ENCODE measurements at places on chromosomes 7 and 10.

GRCh38 chr10:8614054-8614565, 559.6 kb downstream of the GATA3 start:
- DNase-seq, result no peak

DNA sequence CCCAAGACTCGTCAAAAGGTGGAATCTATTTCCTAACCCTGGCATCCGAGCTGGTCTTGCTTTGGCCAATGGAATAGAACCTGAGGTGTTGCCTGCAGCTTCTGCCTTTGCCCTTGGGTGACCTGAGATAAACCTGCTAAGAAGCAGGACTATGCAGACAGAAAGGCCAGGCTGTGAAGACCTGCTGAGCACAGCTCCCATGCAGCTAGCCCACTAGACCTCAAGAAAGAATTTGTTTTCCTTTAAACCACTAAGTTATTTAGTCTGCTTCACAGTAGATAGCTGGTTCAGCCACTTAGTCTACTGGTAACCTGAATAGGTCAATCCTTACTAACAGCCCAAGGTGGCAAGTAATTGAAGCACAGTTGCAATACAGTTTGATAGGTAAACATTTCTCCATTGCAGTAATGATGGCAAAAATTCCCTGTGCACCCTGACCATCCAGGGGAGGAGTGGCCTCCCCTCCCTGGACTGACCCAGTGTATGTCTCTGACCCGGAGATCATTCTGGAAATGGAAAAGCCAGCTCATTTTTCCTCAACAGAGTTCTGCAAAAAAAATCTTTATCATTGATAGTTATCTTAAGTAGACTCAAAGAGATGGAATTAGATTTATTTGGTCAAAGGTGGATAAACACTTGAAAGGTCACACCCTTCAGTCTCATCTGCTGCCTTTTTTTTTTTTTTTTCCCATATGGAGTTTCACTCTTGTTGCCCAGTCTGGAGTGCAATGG, 20.0 kb downstream of the TNS3 start:
- DNase-seq, result no peak

GRCh38 chr10:118256209-118256608, 85.9 kb downstream of the FAM204A start:
- DNase-seq, result no peak

DNA sequence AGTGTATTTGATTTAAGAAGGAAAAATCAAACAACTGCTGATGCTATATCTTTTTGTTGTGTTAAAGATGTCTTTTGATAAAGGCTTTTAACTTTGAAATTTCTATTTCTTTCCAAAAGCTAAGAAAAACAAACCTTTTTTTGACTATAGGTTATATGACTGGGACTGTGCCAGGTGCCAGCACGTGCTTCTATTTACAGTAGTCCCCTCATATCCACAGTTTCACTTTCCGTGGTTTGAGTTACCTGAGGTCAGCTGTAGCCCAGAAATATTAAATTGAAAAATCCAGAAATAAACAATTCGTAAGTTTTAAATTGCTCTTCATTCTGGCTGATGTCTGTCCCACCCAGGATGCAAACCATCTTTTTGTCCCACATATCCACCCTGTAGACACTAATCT, 104.3 kb downstream of the BBS9 start:
- DNase-seq, result no peak

GRCh38 chr10:74084955-74085354, 65.7 kb downstream of the AP3M1 start:
- DNase-seq, result peak; percentile 69

DNA sequence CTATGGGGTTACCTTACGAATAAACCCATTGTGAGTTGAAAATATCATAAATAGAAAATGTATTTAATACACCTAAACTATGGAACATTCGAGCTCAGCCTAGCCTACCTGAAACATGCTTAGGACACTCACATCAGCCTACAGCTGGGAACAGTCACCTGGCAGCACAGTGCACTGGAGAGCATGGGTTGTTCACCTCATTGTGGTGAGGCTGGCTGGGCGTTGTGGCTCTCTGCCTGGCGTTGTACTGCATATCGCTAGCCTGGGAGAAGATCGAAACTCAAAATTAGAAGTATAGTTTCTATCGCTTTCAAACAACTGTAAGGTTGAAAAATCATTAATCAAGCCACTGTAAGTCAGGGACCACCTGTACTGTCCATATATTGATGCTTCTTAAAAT, 17.3 kb upstream of the HBP1 start:
- DNase-seq, result no peak

GRCh38 chr7:133348250-133348649, 95.4 kb downstream of the EXOC4 start:
- no peak for DNase-seq

- no peak for DNase-seq
Measured at GRCh38 chr7:65397730-65398142, 24.1 kb downstream of the ZNF92 start.

- DNase-seq, result no peak
Measured at GRCh38 chr10:102770792-102771191, 27.0 kb downstream of the WBP1L start.

DNA sequence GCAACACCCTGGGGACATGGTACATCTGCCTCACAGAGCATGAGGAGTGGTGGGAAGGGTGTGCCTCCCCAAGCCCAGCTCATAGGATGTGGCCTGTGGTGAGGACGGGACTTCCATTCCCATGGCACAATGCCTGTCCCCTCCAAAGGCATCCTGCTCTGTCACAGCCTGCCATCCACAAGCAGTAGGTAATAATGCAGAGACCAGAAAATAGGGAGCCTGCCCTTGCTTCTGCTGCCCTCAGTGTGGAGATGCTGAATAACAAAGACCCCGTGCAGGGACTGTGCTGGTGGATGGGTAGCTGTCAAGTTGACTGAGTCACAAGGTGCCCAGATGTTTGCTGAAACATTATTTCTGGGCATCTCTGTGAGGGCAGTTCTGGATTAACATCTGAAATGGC, 199.9 kb upstream of the GRB10 start:
- DNase-seq, result no peak

- DNase-seq, result no peak
Measured at GRCh38 chr7:84829719-84830118, 357.1 kb downstream of the SEMA3D start.

- DNase-seq, result peak; percentile 72
Measured at GRCh38 chr7:33040803-33041516, 21.6 kb downstream of the NT5C3A start.

- no peak for DNase-seq
Measured at GRCh38 chr7:121945480-121946236, 72.7 kb downstream of the PTPRZ1 start.

DNA sequence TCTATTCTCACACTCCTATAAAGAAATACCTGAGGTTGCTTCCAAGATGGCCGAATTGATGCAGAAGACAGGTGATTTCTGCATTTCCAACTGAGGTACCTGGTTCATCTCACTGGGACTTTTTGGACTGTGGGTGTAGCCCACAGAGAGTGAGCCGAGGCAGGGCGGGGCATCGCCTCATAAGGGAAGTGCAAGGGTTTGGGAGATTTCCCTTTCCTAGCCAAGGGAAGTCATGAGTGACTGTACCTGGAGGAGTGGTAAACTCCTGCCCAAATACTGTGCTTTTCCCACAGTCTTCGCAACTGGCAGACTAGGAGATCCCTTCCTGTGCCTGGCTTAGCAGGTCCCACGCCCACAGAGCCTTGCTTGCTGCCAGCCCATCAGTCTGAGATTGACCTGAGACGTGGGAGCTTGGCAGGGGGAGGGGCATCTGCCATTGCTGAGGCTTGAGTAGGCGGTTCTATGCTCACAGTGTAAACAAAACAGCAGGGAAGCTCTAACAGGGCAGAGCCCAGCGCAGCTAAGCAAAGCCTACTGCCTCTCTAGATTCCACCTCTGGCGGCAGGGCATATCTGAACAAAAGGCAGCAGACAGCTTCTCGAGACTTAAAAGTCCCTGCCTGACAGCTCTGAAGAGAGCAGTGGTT, 152.2 kb downstream of the ARL4A start:
- no peak for DNase-seq

DNA sequence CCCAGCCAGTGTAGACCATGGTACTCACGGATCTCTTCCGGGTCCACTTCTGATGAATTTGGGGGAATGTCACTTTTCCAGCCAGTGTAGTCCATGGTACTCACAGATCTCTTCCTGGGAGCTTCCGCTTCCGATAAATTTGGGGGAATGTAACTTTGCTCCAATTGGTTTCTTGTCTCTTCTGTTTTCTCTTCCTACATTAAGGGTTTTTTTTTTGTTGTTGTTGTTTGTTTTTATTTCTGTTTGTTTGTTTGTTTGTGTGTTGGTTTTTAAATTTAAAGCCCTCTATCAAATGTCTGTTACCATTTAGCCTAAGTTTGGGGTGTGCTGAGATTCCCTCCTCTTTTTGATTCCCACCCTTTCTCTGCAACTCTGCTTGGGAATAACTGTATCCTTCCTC, 475.8 kb upstream of the FZD8 start:
- DNase-seq, result no peak

DNA sequence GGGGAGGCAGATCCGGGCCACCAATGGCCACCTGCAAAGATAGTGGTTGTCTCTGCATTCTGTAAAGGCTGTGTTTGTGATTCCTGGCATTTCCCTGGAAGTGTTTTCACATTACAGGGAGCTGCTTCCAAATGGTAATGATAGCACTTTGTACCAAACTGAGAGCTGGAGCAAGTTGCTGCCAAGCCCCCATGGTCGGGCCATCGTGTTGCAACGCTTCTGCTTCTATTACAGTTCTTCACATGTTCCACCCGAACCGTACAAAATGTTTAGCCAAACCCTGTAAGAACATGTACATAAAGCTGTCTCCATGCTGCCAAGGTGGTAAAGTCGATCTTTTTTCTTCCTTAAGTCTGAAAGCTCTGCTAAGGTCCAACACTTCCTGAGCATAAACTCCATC, 397.7 kb upstream of the NFE2L3 start:
- DNase-seq, result no peak

- DNase-seq, result no peak
Measured at GRCh38 chr7:134522601-134523000, 4.8 kb upstream of the AKR1B10 start.

- DNase-seq, result no peak
Measured at GRCh38 chr10:90885176-90885575, 13.4 kb downstream of the RPP30 start.

- no peak for DNase-seq
Measured at GRCh38 chr10:133295426-133296320, 13.0 kb downstream of the TUBGCP2 start.

DNA sequence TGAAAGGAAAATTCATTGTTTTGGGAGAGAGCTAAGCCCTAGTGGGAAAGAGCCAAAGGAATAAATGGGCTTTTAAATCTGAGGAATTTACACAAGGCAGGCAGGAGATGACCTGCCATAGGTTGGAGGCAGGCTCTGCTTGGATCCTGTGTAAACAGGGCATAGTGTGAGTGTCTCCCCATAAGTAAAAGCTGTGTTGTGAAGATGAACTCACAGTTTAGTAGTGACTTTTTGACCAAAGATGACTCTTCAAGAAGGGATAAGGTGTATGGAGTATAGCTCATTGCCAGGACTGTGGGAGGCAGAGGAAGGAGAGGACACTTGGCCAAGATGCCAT, 63.2 kb downstream of the KAT6B start:
- no peak for DNase-seq

GRCh38 chr10:80421050-80421706, 12.8 kb downstream of the PRXL2A start:
- DNase-seq, result no peak

GRCh38 chr10:101007099-101007711, 7.6 kb downstream of the LZTS2 start:
- DNase-seq, result no peak

DNA sequence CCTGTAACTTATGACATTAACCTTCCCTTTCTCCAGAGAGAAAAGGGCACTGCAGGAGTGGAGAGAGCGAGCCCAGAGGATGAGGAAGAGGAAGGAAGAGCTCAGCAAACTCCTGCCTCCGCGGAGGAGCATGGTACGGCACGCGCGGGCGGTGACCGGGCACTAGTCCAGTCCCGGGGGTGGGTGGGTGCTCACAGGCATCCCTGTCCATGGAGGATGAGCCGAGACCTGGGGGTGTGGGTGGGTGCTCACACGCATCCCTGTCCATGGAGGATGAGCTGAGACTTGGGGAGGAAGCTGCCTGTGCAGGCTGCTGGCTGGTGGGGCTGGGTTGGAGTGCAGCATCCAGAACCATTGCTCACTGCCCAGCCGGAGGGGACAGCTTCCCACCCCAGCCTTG, 23.8 kb downstream of the LRRC27 start:
- no peak for DNase-seq

- DNase-seq, result no peak
Measured at GRCh38 chr7:48041653-48041970, 6.3 kb downstream of the C7orf57 start.

DNA sequence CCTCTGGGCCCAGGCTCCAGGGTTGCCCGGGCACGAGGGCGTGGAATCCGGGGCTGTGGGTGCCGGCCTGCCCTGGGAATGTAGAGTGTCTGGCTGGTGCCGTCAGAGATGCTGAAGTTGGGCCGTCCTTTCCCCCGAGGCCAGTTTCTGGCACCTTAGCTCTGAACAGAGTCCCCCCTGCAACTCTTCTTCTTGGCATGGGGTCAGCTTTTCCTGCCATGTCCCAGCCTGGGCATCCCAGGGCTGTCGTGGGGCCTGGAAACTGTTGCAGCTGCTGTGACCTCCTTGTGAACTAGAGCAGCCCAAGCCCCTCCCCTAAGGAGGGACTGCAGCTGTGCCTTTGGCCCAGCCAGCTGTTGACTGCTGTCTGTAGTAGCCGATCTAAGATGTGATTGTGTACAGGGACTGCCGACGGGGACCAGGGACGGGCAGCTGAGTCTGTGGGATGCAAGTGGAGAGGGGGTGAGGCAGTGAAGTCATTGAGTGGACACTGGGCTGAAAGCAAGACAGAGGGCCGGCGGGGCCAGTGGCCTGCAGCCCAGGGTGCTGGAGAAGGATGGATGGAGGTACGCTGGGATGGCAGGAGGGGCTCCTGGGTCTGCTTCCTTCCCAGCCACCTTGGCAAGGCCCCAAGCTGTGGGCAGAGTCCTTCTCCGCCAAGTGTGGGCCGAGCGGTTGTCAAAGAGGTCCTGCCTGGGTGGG, 35.8 kb downstream of the GBX1 start:
- DNase-seq, result no peak

GRCh38 chr10:114334301-114334700, 70.0 kb downstream of the AFAP1L2 start:
- DNase-seq, result no peak
